ENCODE measurements at places on chromosomes 2 and 18.

DNA sequence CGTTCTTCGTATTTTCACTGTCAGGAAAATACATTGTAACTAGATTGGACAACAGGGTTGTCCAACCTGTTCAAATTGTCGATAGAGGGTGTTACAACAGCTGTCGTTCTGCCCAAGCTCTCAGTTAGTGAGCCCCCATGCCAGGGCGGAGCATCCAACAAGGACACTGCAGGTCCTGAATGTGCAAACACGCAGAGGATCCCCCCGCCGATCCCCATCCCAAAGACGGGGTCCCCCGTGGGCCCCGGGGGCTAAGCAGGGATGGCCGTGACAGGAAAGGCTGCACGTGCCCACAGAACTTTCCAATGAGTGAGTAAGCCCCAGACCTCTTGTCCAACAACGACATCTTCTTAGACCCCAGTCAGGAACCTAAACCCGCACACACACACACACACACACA, 140.8 kb downstream of the PXDN start:
- DNase-seq = no peak

- DNase-seq = no peak
These were observed 29.3 kb downstream of the PDE11A start for GRCh38 chr2:178043266-178043665.

DNA sequence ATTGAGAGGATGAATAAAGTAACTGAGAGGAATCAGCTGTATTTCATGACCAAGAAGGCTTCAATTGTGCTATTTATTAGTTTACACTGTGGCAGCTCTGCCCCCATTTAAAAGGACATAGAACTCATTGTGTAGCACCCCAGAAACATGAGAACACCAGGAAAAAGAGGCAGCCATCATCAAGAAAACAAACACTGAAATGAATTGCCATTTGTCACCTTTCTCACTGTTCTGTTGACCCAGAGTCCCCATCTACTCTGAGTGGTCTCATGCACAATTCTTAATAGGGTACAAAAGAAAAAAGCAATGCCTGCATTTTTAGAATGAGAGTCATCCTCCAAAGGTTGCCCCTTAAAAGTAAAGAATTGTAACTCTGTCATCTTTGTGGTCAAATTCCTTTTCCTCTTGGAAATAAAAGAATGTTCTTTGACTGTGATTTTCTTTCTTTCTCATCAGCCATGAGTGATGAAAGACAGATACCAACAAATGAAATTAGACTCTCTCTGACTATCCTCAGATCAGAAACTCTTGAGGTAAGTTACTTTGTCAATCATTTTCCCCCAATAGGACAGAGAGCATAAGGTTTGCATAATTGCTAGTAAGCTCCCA, 1941.9 kb upstream of the PIK3C3 start:
- no peak for DNase-seq

GRCh38 chr2:208134928-208135586, 5.4 kb upstream of the CRYGC start:
- DNase-seq = no peak

- DNase-seq = no peak
These were observed 19.7 kb upstream of the ANKRD53 start for GRCh38 chr2:70958759-70959158.

DNA sequence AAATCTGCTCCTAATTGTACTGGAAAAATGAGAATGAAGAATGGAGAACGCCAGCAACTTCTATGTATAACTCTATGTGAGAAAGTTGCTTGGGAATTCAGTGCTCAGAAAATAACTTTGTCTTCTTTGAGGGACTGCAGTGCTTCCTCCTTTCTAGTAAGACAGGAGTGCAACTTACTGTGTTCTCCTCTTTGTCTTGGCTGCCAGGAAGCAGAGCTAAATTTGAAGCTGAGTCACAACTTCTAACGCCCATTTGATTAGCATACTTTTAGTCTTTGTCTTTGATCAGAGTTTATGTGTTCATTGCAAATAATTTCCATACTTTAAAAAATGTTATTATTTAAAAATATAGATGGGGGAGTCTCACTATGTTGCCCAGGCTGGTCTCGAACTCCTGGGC, 6.6 kb downstream of the ARHGAP25 start:
- DNase-seq = no peak

DNA sequence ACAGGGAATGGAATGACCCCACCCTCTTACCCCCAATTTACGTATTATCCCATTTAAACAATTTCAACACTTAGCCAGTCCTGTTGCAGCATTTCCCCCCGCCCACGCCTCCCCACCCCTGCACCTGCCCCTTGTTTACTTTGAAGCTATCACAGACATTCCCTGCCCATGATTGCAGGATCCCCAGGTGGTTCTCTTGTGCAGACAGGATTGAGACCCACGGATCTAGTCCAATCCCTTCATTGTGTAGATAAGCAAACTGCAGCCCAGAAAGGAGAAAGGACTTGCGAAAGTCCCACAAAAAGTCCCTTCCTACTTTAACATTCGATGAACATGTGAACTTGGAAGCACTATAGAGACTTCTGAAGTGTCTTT, 38.9 kb downstream of the TMEM17 start:
- DNase-seq = no peak

GRCh38 chr2:240236217-240237111, 96.0 kb upstream of the OTOS start:
- DNase-seq = no peak

All from stimulated activated CD4-positive, alpha-beta T cell treated with anti-CD3 and anti-CD28 coated beads, Interleukin-15, amount 100 ng/mL, for 1 hour (primary cell).